ELR (cell line): ENCODE measurements at places on chromosomes 13 and 19.

- peak; percentile 68 for DNase-seq
Measured at GRCh38 chr19:3210347-3211017, 14.0 kb upstream of the CELF5 start.

DNA sequence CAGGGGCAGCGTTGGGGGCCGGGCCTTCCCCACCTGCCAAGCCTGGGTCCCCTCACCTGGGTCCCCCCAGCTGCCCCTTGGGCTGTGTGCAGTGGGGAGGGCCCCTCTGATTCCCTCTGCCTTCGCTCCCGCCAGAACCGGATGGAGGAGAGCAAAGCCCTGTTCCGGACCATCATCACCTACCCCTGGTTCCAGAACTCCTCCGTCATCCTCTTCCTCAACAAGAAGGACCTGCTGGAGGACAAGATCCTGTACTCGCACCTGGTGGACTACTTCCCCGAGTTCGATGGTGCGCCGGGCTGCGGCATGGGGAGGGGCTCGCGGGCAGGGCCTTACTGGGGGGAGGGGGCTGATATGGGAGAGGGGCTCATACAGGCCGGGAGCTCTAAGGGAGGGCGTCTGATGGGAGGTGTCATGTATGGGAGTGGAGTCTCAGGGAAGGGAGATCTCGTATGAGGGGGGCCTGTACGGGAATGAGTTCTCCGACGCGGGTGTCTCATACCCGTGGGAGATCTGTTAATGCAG is 16.7 kb upstream of the GNA15 start:
- DNase-seq = no peak

- peak; percentile 32 for DNase-seq
Measured at GRCh38 chr13:34942732-34943435, 814 bp downstream of the NBEA start.

DNA sequence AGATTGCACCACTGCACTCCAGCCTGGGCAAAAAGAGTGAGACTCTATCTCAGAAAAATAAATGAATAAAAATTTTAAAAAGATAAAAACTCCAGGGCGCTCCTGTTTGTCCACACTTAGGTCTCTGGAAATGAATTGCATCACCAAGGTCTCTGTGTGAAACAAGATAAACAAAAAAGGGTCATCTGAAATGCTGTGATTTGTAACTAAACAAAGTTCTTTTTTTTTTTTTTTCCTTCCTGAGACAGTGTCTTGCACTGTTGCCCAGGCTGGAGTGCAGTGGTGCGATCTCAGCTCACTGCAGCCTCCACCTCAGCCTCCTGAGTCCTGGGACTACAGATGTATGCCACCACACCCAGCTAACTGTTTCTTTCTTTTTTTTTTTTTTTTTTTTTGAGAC is 11.5 kb downstream of the FZR1 start:
- no peak for DNase-seq

- no peak for DNase-seq
Measured at GRCh38 chr13:108060111-108060510, 155.2 kb downstream of the LIG4 start.

DNA sequence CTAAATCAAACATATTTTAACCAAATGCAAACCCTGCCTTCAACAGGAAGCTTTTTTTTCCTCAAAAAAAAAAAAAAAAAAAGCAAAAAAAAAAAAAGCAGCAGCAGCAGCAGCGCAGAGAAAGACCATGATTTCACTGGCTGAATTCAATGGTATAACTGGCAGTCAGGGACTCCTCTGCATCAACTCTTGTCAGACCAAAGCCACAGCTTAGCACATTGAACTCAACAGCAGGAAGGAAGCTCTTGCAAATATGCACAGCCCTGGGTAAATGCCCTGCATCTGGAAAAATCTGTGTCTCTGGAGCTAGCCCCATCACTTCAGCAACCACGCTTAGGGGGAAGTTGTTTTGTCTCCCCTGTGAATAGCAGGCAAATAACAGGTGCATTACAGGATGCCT is 17.6 kb upstream of the DHRS12 start:
- DNase-seq = no peak

- no peak for DNase-seq
Measured at GRCh38 chr13:112904436-112904960, 64.5 kb upstream of the MCF2L start.

DNA sequence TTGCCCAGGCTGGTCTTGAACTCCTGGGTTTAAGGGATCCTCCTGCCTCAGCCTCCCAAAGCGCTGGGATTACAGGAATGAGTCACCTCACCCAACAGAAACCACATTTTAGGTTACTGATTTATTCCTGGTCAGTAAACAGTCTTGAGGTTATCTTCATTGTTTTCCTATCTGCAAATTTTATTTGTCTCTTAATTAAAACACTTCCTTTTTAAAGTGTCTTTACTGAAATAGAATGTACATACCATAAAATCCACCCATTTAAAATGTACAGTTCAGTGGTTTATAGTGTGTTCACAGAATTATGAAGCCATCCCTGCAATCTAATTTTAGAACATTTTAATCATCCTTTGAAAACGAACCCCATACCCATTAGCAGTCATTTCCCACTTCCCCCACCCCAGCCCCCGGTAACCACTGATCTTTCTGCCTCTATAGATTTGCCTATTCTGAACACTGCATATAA is 63.0 kb downstream of the MAP4K1 start:
- no peak for DNase-seq

DNA sequence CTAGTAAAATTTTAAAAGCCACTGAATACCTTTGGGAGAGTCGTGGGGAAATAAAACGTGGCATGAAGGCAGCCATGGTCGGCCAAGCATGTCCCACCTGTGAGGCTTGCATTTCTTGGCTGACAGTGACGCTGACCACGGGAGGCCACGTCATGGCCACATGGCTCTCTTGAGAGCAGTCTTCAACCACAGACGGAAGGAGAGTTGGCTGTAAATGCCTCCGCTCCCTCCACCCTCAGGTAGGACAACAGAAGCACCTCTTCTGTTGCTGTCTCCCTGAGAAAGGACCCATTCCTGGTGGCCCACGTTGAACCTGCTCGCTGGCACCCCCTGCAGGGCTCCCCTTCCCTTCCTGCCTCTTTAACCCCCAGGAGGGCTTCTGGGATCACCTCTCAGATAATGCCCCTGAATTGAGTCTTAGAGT is 10.6 kb upstream of the LRRC25 start:
- DNase-seq = peak; percentile 48

DNA sequence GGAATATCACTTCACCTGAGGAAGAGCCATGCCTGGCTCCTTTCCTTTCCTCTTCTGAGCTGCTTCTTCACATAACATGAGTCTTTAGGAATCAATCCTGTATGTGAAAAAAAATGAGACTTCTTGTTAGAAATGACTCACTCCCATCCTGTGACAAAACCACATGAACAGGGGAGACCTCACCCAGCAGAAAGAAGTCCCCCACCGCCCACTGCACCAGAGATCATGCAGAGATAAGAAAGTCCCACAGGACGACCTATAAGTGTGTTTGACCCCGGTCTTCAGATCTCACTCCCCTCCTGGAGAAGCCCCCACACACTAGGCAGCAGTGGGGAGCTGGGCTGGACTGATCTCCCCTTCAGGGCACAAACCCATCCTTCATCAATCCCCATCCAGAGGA is 7.8 kb downstream of the ZNF600 start:
- peak; percentile 23 for DNase-seq

DNA sequence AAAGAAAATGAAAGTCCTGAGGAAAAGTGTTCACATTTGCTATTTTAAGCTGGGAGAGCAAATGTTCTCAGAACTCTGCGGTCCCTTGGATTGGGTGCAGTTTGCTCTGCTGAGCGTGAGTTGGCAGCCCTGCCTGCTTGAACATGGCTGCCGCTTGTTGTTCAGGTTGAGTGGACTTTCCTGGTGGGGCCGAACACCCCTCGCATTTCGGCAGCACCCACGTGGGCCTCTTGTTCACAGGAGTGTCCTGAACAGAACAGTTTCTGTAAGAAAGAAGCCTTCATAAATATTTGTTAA is 10.8 kb upstream of the RNF113B start:
- DNase-seq = no peak

DNA sequence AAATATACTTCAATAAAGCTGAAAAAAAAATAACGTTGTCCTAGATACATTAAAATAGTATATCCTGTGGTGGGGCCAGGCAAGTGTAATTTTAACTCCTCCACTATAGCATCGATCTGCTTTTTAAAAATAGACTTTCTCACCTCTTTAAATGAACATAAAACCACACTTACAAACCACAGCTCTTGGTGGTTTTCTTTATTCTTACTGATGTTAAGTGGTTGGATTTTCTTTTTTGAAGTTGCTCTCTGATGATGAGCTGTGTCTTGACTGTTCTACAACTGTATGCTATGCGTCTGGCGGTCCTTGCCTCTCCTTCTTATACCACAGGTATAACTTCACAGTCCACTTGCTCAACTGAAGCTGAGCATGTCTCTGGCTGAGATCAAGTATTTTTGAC is 721.5 kb upstream of the KLHL1 start:
- no peak for DNase-seq

- peak; percentile 69 for DNase-seq
Measured at GRCh38 chr19:13430790-13431582, 75.3 kb downstream of the CACNA1A start.

- DNase-seq = no peak
Measured at GRCh38 chr19:11404588-11405222, 14.4 kb downstream of the RGL3 start.

DNA sequence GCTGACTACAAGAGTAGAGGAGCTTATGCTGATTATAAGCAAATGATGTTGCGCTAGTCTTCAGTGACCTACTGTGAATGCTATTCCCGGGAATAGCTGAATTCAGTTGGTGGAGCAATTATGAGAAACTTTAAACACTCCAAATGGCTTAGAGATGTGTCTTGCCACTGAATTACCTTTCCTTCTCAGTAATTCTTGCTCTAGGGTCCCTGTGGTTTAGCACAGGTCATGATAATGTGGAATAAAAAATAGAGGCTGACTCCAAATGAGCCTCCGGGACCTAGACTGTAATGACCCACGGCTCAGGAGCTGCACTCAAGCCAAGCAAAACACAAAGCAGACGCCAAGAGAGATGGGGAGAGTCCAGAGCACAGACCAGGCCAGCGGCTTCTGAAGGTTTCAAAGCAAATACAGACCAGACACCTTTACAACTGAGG is 124.7 kb downstream of the RGCC start:
- DNase-seq = no peak

DNA sequence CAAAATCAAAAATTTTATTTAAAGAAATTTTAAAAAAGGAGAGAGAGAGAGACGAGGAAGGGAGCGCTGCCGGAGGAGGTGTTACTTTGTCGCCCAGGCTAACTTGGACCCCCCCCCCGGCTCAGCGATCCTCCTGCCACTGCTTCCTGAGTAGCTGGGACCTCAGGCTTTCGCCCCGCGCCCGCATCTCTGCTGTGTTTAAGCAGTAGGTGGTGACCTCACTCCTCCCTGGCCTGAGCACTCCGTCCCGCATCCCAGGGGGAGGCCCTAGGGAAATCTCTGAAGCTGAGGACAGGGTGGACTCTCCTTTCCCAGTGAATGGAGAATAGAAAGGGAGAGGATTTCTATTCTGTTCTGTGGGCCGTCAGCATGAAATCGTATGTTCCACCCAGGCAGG is 485 bp upstream of the ZNF845 start:
- DNase-seq = peak; percentile 74

GRCh38 chr13:29830000-29830399 is 20.4 kb downstream of the UBL3 start:
- peak; percentile 12 for DNase-seq

- peak; percentile 76 for DNase-seq
Measured at GRCh38 chr13:101144808-101145419, 271.4 kb downstream of the NALCN start.

DNA sequence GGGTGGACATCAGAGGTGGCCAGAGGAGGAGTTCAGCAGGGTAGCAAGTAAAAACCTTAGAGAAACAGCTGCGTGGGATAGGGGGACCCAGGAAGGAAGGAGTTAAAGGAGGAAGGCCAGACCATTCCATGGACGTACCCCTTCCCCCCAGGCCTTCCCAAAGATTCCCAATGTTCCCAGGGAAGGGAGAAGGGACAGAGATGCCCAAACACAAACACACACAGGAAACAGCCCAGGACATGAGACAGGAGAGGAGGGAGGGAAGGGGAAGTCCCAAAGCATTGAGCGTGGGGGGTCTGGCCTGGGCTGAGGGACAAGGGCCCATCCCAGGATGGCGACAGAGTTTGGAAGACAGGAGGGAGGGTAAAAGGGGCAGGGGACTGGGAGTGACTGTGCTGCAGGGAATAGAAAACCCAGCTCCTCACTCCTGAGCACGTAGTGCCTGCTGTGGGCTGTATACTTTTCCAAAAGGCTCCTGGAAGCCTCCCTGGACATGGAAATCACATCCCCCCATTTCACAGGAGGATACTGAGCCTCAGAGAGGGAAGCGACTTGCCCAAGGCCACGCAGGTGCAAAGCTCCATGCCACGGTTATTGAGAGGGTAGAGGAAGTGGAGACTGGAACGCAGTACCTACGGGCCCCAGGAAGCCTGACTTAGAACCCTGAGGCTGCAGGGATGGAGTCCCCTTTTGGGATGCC is 1.1 kb downstream of the SYDE1 start:
- DNase-seq = peak; percentile 25

GRCh38 chr19:38556521-38557174 is 61.1 kb downstream of the MAP4K1 start:
- peak; percentile 18 for DNase-seq

GRCh38 chr19:44746946-44747738 is 1.4 kb upstream of the BCL3 start:
- DNase-seq = peak; percentile 95

GRCh38 chr19:36099166-36099785 is 11.7 kb upstream of the OVOL3 start:
- no peak for DNase-seq

GRCh38 chr13:94583926-94584325 is 12.0 kb downstream of the TGDS start:
- peak; percentile 19 for DNase-seq

GRCh38 chr13:58994777-58995176 is 1169.0 kb downstream of the DIAPH3 start:
- DNase-seq = no peak

- DNase-seq = peak; percentile 81
Measured at GRCh38 chr13:78121459-78122348, 203.1 kb upstream of the EDNRB start.

DNA sequence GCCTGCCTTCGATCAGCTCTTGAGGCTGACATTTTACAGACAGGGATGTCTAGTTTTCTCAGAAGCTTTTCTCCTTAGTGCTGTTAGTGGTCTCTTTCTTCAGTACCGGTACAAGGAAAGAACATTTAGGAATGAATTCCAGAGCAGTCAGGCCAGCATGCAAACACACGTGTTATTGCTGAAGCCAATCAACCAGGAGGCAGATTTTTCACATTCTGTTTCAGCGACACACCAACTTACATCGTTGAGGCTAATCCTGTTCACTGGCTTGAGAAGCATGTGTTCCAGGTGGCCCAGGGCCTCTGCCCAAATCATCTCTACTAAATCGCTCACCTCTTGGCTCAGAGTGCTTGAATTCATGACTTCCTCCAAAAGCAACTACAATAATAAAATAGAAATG is 19.2 kb downstream of the PARP4 start:
- no peak for DNase-seq

GRCh38 chr13:95275322-95276036 is 25.8 kb downstream of the ABCC4 start:
- DNase-seq = no peak

GRCh38 chr19:16454351-16454918 is 17.3 kb downstream of the EPS15L1 start:
- no peak for DNase-seq
